Fibroblast of upper back skin (primary cell): ENCODE measurements at places on chromosomes 6 and 20.

DNA sequence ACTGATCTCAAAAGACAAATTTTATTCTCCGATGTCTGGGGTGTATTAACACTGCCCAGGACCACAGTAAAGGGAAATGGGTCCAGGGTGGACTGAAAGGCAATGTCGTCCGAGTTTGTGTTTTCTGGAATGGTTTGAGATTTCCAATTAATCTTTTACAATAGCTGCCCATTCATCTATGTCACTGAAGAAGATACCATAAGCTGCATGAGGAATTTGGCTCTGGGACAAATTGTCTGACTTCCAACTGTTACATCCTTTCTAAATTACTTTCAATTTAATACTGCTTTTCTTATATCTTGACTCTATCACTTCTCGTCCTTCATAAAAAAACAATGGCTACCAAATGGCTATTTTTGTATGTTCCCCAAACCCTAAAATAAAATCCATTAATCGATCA lies 130.7 kb upstream of the KCNK16 start:
- peak; percentile 70 for DNase-seq

DNA sequence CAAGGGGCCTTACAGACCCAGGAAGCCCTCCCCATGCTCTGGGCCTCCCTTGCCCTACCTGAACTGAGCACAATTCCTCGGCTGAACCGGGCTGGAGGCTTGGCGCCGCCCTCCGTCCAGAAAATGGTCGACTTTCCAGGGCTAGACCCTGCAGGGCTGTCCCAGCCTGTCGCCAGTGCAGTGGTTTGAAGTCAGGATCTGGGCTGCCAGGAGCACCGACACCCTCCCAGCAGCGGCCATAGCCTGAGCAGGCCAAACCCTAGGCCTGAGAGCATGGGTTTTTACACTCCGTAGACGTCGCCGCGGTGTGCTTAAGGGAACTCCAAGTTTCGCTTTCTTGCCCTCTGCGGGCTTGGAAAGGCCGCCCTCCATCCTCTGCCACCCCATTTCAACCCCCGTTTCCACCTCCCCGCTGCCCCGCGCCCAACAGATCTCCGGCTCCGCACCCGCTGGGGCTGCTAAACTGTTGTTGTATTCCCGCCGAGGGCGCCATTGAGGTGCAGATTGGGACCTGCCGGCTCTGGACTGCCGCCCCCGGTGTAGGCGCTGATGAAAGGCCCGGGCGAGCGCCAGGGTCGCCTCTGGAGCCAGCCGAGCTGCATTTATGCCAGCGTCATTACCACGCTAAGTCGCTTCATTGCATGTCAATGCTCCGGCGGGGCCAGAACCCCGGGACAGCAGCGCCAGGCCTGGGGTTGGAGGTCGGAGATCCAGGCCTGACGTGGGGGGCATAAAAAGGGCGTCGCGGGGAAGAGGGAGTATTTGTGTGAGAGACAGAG lies 2.2 kb upstream of the TFAP2A start:
- DNase-seq = no peak

DNA sequence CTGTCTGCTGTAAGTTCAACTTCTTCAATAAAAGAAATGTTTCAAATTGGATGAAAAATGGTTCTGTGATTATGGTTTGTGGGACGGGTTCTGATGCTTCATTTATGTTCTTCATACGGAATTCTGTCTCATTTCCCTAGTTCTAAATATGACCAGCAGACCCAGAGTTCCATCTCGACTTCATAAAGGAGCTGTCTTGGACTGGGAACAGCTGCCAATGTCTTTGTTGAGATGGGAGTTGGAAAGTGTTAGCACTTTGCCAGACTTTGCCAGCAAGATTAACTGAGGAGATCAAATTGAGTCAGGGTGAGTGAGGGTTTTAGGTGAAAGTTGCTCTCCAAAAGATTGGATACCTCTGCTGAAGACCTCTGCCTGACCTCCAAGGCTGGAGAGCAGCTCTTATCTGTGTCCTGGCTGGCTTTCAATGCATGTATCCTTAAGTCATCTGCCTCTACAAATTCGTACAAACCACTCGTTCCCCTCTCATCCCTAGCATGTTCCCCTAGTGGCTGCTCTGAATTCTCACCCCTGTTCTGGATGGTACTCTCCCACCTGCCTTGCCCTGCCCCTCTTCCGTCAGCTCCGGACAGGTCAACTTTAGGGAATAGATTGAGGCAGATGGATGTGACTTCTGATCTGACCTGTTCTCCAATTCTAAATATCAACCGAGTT lies at the start of gene EFCAB8:
TSS of gene EFCAB8 (plus strand) at position 223 of the 672 bp plus-strand sequence. CDS start 4,870 bp downstream, outside the sequence.
- no peak for DNase-seq

- DNase-seq = no peak
These were observed 201.5 kb upstream of the ECI2 start for GRCh38 chr6:4336778-4337442.

- DNase-seq = no peak
These were observed 98.2 kb downstream of the CAP2 start for GRCh38 chr6:17491416-17492142.

GRCh38 chr20:55406891-55407290 lies 598.4 kb downstream of the CBLN4 start:
- no peak for DNase-seq

GRCh38 chr6:13487122-13488014 lies at the start of gene GFOD1:
TSS of gene GFOD1 (minus strand) at chr6:13487600. CDS start at chr6:13486890, 710 bp downstream.
- DNase-seq = peak; percentile 84

- DNase-seq = no peak
These were observed at the start of gene TRDN for GRCh38 chr6:123636782-123637181. TSS of gene TRDN (minus strand) at chr6:123636950. CDS start at chr6:123636775, 175 bp downstream.

- DNase-seq = no peak
These were observed 246.6 kb upstream of the ID4 start for GRCh38 chr6:19590501-19591131.

DNA sequence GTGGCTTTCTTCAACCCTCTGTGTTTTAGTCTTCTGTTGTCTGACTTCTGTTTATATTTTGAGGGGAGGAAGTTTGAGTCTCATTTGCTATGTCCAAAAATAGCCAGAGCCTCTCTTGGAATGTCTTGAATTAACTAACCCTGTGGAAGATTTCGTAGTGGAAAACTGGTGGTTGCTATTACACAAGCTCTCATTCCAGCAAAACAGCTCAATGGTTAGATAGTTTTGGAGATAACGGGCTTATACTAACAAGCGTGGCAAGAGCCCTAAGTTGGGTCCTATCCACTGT lies 1.6 kb downstream of the CCN2 start:
- DNase-seq = peak; percentile 83

- no peak for DNase-seq
These were observed 23.3 kb downstream of the RNF146 start for GRCh38 chr6:127289934-127290333.

GRCh38 chr20:52624281-52624680 lies 347.9 kb upstream of the TSHZ2 start:
- no peak for DNase-seq

DNA sequence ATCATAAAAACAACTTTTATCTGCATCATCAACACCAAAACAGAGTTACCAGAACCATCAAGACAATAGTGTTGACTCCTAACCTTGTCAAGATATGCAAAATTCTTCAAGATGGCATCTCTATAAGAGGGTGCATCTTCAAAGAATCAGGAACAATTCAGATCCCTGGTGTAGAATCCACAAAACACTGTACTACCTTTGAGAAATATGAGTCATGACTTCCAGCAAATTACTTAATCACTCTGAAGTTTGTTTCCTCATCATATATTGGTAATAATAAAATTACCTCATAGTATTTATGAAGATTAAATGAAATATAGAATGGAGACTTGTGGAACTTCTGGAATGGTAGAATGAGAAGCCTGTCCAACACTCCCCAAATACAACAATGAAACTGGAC lies 221.3 kb upstream of the SUPT3H start:
- no peak for DNase-seq

DNA sequence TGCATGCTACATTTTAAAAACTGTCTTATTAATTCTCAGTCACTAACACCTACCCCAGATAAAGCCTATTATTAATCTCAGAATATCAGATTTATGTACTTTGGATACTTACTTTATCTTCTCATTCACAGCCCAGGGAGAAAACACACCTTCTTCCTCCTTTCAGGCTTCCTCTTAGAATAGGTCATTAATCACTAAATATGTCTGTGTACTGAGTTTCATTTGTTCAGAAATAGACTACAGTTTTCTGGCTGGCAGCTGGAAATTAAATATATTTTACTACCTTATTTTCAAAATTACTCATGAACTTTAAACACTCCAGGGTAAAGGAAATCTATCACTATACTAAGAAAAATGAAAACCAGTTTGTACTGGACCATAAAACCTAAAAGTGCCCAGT lies 147.7 kb upstream of the DST start:
- no peak for DNase-seq

DNA sequence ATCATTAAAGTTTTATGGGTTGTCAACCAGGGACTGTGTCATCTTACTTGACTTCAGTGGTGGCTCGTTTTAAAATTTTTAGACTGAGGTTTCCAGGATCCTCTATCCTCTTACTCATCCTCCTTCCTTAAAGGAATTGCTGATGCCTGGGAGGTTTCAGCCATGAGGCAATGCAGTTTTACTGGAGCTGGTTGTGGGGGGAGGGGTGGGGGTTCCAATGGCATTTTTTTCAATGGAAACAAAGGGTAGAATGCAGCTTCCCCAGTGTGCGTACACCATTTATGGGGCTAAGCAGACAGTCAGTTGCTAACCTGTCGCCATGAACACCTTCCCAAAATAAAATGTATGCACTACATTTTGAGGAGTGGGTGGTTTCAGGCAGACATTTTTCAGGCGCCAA lies 88.0 kb downstream of the METTL24 start:
- peak; percentile 31 for DNase-seq

DNA sequence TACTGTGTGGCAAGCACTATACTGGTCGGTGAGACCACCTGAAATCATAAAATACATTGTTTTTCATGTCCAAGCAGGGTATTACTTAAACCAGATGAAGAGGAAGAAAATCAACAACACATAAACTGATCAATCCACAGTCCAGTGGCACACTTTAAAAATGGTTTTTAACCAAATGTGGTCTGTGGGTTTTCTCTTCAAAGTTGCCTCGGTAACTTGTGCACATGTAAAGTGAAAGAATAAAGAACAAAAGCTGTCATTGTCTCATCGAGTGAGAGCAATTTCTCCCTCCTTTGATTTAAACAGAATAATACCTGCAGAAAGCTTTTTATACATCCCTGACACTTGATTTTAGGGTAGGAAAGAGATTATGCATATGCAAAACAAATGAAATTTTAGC lies 3.7 kb downstream of the FLRT3 start:
- no peak for DNase-seq

DNA sequence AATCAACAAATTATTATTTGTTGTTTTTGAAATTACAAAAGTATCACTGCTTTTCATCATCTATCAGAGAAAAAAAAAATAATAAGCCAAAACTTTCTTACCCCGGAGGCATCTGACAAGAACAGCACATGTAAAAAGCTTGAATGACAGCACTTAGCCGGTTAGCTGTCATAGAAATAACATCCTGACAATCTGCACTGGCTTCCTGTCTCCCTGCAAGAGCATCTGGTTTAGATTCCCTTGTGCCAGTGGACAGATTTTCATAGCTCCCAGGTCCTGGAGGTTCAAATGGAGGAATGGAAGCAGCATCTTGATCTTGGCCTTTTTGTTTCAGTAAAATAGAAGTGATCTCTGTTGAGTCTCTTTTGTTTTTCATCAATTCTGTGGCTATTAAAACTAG lies 74.8 kb downstream of the HACE1 start:
- DNase-seq = peak; percentile 62

DNA sequence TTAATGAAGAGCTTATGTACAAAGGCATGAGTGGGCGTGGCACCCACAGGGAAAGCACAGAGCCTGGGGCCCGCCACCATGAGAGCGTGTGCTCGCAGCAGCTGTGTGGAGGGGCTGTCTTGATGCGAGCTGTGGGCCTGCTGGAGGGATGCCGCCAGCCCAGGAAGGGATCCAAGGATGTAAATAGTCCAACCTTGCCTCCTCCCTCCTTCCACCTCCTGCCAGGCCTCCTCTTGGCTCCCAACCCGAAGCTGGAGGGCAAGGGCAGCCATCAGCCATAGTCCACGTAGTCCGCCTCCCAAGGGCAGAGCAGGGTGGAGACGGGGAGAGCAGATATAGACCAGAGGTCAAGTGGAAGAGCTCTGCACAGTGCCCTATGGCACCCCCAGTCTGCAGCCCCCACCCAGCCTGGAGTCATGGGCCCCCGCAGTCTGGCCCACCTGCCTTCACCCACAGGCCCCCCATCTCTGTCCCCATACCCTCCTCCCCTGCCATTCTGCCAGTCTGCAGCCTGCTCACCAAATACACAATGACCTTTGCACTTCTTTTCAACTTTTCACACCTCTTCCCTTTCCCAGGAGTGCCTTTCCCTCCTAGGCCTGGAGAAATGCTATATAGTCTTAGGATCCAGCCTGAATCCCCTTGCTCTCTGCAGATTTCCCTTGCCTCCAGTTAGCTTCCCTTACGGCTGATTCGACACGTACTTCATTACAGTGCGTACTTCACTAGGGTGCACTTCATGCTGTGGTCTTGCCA lies 77.1 kb downstream of the SHLD1 start:
- no peak for DNase-seq

DNA sequence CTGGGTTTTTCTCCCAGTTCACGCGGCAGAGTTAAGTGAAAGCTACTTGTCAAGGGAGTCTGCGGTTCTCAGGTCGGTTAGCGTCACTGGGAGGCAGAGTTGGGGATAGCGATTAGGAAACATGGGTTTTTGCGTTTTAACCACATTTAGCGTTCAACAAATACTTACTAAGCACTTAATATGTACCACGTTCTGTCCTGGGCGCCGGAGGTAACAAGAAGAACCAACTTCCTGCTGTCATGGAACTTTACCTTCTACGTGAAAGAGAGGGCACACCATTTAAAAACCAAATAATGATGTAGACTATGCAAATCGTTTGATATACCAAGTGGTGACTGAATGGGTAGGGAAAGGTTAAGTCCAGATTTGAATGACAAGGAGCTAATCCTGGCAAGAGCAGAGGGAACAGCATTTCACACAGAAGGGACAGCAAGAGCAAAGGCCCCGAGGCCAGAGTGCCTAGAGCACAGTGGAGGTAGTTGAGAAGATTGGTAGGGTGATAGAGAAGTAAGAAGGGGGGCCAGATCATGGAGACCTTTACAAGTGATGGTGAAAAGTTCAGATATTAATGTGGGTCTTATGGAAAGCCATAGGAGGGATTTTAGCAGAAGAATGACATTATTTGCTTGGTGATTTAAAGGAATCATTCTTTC lies 744 bp downstream of the RIOK1 start:
- DNase-seq = no peak

GRCh38 chr20:558117-558516 lies 14.5 kb upstream of the CSNK2A1 start:
- DNase-seq = no peak

- DNase-seq = peak; percentile 51
These were observed 100.3 kb downstream of the ZNF217 start for GRCh38 chr20:53493311-53493857.
